AG20443 (cell line): ENCODE measurements at places on chromosomes 1 and 21.
A peak's percentile ranks its signal among the peaks of the same experiment; 100 is the strongest.

DNA sequence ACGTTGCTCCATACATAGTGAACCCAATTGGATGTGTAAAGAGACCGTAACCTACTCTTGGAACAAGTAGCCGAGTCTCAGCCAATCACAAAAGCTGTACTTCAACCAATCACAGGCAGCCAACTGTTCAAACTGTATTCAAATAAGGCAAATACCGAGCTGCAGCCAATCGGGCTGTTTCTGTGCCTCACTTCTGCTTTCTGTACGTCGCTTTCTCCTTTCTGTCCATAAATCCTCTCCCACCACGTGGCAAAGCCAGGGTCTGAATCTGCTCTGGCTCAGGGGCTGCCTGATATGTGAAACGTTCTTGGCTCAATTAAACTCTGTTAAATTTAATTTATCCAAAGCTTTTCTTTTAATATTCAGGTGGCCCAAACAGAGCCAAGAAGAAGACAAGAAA is 210.3 kb downstream of the URB2 start:
- DNase-seq = no peak

DNA sequence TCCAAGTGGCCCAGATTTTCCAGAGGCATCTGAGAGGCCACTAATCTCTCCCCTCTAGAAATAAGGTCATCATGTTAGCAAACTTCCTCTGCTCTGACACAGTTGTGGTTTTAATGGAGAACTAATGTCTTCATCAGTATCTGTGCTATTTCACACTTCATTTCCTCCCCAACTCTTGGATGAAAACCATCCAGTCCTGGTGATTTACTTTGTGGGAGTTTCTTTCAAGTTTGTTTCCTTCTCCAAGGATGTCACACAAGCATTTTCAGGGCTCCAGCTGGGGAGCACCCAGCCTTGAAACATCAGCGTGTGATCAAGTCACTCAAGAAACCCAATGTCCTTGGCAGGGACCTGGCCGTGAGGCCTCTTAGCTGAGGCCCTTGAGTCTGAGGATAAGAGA is 38.8 kb downstream of the TBX15 start:
- peak; percentile 70 for DNase-seq

DNA sequence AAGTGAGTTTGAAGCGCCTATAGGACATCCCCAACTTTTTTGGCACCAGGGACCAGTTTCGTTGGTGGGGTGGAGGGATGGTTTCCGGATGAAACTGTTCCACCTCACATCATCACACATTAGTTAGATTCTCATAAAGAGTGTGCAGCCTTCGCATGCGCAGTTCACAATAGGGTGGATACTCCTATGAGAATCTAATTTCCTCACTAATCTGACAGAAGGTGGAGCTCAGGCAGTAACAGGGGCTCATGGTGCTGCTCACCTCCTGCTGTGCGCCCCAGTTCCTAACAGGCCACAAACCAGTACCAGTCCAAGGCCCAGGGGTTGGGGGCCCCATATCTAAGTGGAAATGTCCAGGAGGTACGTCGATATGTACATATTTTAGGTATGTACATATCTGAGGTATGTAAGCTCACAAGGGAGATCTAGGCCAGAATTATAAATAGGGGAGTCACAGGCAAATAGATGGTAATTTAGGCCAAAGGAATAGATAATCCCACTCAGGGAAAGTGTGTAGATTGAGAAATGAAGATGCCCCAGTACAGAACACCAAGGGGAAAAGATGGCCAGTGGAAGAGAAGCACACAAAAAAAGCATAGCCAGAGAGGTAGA is 27.5 kb upstream of the RASAL2 start:
- no peak for DNase-seq

DNA sequence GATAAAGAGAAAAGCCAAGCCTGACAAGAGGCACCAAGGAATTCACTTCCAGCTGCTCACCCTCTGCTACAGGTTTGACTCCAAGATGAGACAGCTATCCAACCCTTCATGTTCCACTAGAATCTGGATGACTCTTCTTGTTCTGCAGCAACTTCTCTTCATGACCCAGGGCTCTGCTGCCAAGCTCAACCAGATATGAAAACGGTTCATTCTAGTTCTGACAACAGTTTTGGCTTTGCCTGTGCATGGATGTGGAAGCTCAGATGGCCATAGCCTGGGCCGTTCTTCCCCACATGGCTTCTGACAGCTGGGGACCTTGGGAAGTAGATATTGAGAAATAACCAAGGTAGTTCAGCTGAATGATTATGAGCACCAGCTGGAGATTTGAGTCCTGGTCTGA is 13.7 kb downstream of the PI4KB start:
- DNase-seq = no peak

- peak; percentile 85 for DNase-seq
Observed at GRCh38 chr1:210259561-210259960, 27.0 kb downstream of the SERTAD4 start.

DNA sequence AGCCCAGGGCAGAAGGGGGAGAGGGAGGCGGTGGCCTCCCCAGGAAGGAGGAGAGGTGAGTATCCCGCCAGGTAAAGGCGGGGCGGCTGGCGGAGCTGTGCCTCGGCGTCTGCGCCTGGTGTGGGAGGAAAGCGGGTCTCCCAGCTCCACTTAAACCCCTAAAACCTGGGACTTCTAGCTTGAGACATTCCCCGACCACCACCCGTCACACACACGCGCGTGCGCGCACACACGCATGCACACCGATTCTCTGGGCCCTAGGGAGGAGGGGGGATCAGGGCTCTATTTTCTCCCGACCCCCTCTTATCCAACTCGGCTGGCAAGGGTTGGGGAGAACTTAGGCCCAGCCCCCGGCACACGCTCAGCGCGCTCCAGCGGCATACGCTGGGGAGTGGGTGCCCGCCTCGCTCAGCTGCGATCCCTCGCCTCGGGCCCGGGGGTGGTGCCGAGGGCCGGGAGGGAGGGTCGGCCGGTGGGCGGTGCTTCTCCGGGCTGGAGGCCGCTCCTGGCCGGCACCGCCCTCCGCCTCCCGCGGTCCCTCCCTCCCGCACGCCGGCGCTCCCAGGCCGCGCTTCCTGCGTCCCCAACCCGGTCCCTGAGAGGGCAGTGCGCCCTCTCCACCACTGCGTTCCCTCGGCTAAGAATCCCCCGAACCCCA is at the start of gene TMEM51:
Gene TMEM51 (plus strand): TSS at position 564 of the 658 bp plus-strand sequence. CDS start 61,341 bp downstream, outside the sequence.
- DNase-seq = peak; percentile 68

GRCh38 chr1:151553659-151554058 is 13.6 kb downstream of the TUFT1 start:
- peak; percentile 33 for DNase-seq

- DNase-seq = no peak
Observed at GRCh38 chr1:40689737-40690136, 1.8 kb upstream of the NFYC start.

DNA sequence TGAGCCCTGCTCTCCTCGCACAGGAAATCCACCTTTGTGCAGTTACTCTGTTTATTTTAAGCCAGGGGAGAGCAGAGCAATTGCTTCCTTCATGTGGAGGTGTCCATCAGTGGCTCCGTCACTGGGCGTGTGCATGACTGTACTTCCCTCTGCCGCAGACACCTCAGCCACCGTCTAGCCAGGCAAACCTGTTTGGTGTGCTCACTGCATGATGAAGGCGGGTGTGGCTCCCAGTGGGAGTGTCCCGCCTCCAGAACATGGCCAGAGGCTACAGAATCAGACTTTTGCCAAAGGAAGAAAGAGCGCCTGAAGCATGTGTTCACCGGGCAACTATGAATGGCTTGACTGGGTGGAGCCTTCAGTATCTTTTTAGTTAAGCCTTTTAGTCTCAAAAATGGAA is 26.1 kb upstream of the LAMC2 start:
- DNase-seq = peak; percentile 23

GRCh38 chr1:66182026-66182425 is 351.9 kb upstream of the SGIP1 start:
- DNase-seq = no peak

DNA sequence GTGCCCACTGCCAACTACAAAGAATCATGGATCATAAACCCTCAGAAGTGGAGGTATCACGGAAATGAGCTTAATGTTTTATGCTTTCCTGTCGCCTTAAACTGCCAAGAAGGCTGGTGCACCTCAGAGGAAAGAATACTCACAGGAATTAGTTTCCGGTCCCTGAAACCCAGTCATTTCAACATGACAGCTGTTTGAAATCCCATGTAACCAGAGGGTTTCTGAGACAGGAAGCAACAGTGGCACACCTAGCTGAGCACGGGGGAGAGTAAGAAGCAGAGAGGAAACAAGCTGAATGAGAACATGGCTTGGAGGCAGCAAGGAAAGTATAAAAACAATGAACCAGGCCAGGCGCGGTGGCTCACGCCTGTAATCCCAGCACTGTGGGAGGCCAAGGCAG is 3.9 kb downstream of the JAK1 start:
- no peak for DNase-seq

- DNase-seq = peak; percentile 92
Observed at GRCh38 chr1:22641906-22642636, 1.4 kb upstream of the C1QC start.

- no peak for DNase-seq
Observed at GRCh38 chr1:92307980-92308379, 9.1 kb downstream of the RPAP2 start.

DNA sequence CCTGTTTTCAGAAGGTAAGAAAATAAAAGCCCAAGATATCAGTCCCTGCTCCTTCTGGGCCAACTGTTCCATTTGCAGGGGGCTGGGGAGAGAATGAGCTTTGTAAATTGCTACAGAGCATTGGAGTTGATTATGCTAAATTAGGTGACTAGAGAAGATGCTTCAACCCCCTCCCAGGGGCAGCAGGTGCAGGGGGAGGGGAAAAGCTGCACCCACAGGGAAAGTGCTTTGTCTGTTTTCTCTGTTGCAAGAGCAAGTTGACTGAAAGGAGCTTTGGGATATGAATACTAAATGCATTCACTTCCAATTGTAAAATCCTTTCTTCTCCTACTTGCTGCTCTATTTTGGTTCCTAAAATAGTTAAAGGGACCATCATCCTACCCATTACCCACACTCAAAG is 16.5 kb upstream of the PIGM start:
- DNase-seq = no peak

- no peak for DNase-seq
Observed at GRCh38 chr1:206666954-206667665, 17.6 kb upstream of the MAPKAPK2 start.

- DNase-seq = peak; percentile 52
Observed at GRCh38 chr1:114286179-114286578, 132.5 kb upstream of the SYT6 start.

DNA sequence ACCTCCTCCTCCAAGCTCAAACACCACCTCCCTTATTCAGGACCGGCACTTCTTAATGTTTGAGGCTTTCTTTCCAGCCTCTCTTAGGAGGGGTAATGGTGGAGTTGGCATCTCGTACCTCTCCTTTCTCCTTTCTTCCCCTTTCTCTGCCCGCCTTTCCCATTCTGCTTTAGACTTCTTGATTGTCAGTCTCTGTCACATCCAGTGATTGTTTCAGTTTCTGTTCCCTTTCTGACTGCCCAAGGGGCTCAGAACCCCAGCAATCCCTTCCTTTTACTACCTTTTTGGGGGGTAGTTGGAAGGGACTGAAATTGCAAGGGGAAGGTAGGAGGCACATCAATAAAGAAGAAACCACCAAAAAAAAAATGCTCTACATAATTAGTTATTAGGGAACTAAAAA is 5.6 kb downstream of the ELK4 start:
- DNase-seq = no peak

- peak; percentile 87 for DNase-seq
Observed at GRCh38 chr1:15684042-15684461, at the start of gene PLEKHM2. Gene PLEKHM2, plus strand, starts transcription at chr1:15684320. Its CDS starts 239 bp downstream, at chr1:15684559.

DNA sequence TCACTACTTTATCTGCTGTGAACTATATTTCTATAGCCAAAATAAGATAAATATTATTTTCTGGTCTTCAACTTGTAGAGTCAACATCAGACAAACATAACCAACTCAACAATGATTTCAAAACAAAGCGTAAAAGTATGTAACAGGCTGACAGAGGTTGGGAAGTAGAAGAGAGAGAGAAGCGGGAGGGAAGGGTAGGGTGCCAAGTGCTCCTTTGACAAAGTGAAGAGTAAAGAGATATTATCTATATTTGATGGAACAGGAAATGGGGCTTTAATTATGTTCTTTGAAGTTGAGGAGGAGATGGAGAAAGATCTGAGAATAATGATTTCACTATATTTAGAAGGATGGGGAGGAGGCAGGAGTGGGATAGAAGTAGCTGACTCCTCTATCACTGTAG is 70.1 kb downstream of the DNTTIP2 start:
- DNase-seq = no peak

GRCh38 chr1:27179379-27179778 is 24.5 kb upstream of the SLC9A1 start:
- DNase-seq = no peak

GRCh38 chr1:8039071-8039470 is 13.0 kb upstream of the ERRFI1 start:
- no peak for DNase-seq

DNA sequence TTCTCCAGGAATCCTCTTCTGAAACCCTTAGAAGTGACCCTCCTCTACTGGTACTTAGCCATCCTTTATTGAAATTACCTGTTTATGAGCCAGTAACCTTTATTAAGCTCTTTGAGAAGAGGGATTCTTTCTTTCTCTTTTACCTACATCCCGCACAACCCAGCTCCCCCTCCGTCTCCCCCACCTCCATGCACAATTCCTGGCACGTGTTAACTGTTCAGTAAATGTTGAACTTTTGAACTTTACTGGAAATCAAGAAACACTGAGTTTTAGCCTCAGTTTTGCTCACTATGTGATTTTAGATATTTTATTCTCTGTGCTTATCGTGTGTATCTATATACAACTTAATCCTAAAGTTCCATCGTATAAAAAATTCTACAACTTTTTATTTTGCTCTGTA is 1.8 kb downstream of the TMED5 start:
- DNase-seq = no peak

GRCh38 chr1:31575369-31576140 is 760 bp upstream of the TINAGL1 start:
- no peak for DNase-seq

GRCh38 chr1:159071970-159072582 is 4.5 kb downstream of the AIM2 start:
- peak; percentile 73 for DNase-seq

- DNase-seq = no peak
Observed at GRCh38 chr1:61047061-61047460, 35.3 kb upstream of the NFIA start.

DNA sequence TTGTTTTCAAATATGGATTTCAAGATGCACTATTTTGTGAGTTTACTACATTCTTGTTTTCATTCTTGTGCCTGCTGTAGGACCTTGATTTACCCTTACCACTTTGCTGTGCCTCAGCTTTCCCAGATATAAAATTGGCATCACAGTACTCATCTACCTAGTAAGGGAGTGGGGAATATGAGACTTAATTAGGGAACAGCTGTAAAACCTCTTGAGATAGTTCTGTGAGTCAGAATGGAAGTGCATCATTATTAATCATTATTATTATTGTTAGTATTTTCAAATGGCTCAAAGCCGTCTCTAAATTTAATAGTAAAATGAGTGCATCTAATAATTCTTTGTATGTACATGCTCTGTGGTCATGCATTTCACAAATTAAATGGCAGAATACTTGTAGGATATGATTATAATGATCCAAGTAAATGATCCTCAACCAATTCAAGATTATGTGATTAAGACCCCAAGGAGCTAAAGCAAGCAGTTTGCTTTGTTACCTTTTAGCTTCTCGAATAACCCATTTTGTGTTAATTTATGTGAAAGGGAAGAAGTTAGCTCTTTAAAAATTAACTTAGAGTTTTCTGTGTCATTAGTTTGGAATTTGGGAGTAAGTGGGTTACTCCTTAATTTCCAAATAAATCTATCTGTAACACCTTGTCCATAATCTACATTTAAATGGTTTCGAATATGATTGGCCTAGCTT is 155.4 kb downstream of the NFIA start:
- no peak for DNase-seq
